Stimulated activated CD8-positive, alpha-beta memory T cell treated with anti-CD3 and anti-CD28 coated beads, Interleukin-4, amount 100 ng/mL, for 1 hour (primary cell): ENCODE measurements at places on chromosomes 13 and 19.

- no peak for DNase-seq
These were observed 844 bp downstream of the ARRDC2 start for GRCh38 chr19:18008814-18009213.

- DNase-seq: no peak
These were observed 22.6 kb downstream of the SMIM24 start for GRCh38 chr19:3457528-3458228.

DNA sequence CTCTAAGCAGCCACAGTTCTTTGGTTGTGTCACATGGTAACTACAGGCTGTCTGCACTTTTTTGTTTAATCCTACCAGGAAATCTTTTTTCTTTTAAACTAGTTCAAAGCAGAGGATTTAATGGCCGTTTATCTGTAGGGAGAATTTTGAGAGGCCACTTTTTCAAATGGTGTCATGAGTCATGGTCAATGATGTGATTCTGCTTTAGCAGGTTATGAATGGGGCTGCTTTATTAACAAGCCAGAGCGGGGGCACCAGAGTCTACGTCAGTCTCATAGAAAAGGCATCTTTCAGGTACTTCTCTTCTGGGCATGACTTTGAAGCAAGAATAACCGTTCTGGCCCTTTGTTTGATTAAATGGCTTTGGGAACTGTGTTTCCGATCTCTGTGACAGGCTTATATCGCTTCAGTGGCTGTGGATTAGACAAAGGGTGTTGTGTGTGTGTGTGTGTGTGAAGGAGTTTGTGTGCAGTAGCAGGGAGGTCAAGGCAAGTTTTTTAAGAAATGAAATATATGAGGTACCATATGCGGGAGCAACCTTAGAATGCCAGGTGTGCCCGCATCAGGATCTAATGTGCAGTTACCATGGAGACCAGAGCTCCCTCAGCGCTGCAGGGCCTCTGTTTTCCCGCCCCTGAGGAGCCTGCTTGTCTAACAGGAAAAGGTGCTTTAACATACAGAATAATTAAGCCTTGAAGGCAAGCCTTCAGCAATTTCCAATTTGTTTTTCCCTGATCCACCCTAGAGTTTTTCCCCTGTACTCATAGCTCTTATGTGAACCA lies 120.5 kb downstream of the KATNAL1 start:
- DNase-seq: no peak

DNA sequence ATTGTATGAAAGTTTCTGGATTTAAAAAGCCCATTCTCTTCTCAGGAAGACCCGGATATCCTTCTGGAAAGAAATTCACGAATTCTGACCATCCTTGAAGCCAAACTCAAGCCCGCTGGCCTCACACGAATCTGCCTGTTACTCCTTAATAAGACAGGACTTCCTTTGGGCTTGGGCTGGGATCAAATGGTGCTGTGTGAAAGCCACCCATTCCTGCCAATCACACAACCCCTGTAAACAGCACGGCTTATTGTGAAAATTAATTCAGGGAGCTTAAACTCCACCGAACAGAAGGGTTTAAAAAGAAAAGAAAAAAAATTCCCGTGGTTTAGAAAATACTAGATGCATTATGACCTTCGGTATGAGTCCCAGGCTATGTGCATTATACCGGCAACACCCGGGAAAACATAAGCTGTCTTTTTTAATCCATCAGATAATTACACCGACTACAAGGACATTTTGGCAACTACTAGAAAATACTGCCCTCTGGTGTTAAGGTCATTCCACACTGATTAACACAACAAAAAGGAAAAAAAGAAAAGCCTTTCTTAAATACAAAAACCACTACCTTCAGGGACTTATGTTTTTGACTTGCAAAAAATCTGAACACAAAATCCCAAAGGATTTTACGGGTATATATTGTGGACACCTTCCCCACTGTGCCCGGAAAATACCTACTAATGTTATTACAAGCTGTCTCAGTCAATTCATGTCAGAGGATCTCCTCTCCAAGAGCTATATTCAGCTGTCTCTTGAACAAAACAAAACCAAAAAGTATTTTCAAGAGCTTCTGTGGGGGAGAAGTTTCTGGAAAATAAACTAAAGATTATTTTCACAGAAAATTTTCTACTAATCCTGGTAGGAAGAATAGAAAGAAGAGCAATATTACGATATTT lies 76.0 kb upstream of the LSM14A start:
- no peak for DNase-seq

DNA sequence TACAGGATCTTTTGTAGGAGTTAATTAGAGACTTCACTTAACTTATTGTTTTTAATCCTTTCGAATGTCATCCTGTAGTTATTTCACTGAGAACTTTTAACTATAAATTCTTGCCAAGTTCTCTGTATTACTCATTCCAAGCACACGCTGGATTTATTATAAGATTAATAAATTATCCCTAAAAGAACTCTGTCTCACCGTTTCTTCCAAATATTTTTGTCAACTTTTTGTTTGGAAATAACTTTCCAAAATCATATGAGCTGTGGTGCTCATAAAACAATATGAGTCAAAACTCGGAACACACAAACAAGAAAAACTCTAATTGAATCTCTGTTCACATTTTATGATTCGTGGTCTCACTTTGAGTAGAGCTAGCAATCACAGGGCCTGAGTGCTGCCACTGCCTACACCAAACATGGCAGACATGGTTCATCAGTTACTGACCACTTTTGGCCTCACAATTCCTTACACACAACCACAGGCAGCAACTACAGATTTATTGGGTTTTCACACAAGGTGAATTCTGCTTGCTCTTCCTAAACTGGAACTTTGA lies 412.0 kb downstream of the FGF14 start:
- DNase-seq: no peak

GRCh38 chr13:50080203-50080910 lies 65.1 kb downstream of the KCNRG start:
- DNase-seq: no peak

DNA sequence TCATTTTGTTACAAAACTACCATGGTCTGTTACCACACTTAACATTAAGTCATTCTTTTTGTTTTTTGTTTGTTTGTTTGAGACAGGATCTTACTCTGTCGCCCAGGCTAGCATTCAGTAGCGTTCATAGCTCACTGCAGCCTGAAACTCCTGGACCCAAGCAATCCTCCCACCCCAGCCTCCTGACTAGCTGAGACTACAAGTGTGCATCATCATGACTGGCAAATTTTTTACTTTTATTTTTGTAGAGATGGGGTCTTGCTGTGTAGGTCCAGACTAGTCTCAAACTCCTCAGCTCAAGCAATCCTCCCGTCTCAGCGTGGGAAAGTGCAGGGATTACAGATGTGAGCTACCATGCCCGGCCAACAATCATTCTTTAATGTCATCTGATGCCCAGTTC lies 3.3 kb downstream of the ALDH16A1 start:
- no peak for DNase-seq

- DNase-seq: no peak
These were observed 33.0 kb downstream of the UGGT2 start for GRCh38 chr13:96020155-96020575.

DNA sequence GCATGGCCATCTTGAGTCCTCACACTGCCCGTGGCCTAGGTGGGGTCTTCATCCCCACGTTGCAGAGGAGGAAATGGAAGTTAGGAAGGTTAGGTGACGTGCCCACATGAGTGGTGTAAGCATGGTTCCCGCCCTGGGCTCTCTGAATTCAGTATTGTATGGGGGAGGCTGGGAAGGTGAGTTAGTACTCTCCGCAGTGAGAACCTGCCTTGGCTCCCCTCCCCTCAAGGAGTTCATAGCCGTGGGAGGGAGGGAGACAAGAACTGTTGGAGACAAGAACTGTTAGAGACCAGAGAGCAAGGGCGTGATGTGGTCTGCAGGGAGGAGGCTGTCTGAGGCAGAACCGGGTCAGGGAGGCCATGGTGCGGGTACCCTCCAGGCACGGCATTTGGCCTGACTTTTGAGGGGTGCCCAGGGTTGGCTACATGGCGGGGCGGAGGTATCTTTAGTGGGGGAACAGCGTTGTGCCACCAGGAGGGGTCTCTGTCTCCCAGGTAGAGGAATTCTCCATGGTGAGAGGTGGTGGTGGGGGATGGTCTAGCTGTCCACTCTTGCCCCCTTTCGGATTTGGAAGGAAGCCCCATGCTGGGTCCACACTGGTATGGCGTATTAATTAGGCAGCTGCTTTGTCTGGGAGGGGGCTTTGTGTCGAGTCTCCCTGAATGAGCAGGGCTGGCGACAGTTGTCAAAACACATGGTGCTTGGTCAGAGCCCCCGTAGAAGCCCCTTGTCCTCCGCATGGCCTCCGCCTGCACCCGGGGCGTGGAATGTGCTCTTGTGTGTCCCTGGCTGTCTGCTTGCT lies 45.8 kb downstream of the CAPN12 start:
- no peak for DNase-seq

DNA sequence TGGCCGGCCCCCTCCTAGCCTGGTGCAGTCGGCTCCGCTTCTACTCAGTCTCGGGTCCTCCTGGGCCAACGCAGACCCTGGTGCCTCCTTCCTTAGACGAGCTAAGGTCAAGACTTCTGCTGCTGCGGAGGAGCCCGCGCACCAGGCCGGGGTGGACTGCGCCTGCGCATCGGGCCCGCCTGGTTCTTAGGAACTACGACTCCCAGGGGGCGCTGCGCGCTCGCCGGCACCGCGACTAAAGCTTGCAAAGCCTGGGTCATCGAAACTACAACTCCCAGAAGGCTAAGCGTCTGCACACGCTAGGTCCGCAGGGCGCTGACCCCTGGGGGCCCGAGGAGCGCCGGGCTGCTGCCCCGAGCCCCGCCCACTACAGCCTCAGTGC lies at the start of gene ZNF835:
TSS of gene ZNF835 (minus strand) at position 145 of the 382 bp plus-strand sequence. CDS start 6,559 bp downstream, outside the sequence.
- DNase-seq: peak; percentile 38

GRCh38 chr13:100519626-100520025 lies 69.0 kb downstream of the GGACT start:
- no peak for DNase-seq

GRCh38 chr13:35630551-35631275 lies 154.2 kb upstream of the MAB21L1 start:
- no peak for DNase-seq

DNA sequence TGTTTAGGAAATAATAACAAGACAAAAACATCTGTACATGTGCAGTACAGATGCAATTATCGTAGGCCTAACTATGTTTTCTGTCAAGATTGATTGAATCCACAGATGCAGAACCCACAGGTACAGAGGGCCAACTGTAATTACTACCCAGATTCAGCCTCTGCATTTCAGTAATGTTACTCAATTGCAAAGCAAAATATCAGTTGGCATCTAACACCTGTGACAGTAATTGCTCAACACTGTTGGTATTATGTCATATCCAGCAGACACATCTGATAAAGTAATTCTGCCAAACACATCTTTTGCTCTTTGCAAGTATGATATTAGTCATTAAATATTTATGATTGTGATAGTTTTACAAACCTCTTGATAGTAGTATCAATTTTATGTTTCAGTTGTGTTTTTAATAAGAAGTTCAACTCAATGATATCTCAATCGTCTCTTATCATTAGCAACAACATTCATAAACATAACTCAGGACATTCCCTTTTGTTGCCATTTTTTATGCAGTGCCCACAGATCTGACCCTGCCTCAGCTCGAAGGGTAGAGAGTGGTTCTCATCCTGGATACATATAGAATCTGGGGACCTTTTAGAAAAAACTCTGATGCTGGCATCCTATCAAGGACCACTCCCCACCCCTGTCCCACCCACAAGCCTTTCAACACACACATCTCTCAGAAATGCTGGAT lies 104.7 kb downstream of the MYCBP2 start:
- no peak for DNase-seq
